ENCODE measurements at places on chromosomes 2 and 18. TPM values are rescaled to one million over a fixed set of nuclear protein-coding genes. Genes with fewer than 3 reads are reported as not detected.

The C2orf66 gene
- not detected for total RNA-seq

The IL18R1 gene
- total RNA-seq: 9.3 TPM

The FNDC4 gene
- 32.9 TPM for total RNA-seq

The IGFBP5 gene
- total RNA-seq: 2,105 TPM

The UGT1A8 gene
- not detected for total RNA-seq

The B4GALT6 gene
- total RNA-seq: 3.0 TPM

The MGAT5 gene
- total RNA-seq: 95.3 TPM

The MRPL33 gene
- 118 TPM for total RNA-seq

The GAL3ST2 gene
- total RNA-seq: 0.49 TPM

The HOXD9 gene
- total RNA-seq: 1.4 TPM

The ANKRD30B gene
- not detected for total RNA-seq

The BUB1 gene
- total RNA-seq: 0.27 TPM

Measured in thoracic aorta (tissue), 2 donors.